ENCODE measurements at places on chromosomes 4 and X.

DNA sequence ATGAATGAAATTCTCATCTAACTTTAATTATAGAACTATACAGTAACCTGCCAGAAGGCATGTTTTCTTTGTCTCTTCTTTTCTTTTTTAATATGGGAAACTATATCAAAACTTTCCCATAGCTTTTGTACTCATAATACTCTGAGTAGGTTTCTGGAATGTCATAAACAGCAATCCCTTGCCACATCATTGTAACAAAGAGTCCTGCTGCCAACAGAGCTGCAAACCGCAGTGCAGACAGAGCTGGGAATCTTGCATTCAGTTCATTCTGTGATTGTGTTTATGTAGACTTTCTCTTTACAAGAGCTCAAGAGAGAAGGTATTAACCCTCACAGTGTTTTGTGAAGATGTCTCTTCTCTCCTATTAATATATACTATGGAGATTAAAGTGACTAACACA, 304.4 kb upstream of the SLIT2 start:
- DNase-seq: no peak

DNA sequence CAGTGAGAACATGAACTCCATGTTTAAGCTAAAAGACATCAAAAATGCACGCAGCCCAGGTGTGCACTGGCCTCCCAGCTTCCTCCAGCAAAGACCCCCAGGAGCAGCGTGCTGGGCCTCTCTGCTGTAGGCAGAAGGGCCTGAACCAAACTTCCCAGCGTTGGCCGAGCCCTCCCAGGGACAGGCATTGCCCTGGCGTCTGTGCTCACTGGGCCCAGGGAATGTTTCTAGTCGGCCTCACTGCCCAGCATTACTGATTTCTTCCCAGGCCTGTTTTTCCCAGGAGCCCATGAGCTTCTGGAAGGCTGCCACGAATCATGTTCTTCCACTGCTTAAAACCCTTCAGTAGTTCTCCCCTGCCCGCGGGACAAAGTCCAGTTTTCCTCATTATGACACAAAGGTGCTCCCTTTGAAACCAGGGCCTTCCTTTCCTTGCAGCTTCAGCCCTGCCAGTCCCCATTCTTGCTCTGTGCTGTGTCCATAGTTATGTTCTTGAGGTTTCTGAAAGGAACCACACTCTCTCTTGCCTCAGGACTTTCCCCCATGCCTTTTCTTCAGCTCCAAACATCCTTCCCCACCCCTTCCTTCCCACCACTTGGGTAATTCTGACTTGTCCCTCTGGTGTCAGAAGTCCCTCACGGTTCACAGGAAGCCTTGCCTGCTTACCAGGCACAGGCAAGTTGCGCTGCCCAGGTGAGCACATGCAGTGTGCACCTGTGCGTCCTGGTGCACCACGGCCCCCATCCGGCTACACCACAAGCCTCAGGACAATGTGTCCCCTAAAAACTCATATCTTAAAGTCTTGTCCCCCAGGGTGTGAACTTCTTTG, 93.4 kb upstream of the ENPP6 start:
- DNase-seq: no peak

DNA sequence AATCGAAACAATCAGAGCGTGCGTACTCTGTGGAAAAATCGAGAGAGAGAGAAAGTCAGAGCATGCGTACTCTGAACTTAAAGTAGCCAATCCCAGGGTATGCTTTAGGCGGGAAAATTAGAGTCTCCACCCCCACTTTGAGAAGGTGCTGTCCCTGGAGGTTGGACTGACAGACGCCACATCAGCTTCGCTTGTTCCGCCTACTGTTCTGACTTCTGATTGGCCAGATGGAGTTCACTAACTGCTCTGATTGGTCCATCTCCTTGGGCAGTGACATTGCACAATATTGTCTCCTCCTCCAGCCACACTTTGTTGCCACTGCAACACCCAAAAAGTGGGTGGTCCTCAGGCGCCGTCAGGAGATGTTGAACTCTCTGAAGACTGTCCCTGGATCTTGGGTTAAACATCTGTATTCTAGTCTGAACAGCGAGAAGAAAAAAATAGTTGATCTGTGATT, at the start of gene SSX5:
SSX5 (minus strand) TSS at position 51 of the 457 bp plus-strand sequence. CDS start 1,437 bp downstream, outside the sequence.
- no peak for DNase-seq

DNA sequence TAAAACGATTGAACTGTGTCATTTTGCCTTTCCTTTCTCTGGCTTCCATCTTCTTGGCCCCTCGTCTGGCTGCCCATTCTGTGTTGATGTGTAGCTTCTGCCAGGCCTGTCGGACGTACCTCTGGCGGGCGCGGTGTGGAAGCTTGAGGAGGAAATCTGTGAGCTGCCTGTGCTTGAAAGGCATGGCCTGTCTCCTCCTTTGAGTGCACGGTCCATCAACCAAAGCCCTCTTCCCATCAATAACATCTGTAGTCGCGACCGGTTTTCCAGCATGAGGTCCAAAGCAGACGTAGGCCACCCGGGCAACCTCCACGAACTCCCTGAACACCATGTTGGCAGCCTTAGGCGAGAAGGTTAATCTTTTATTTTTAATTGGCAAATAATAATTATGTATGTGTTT, 202.7 kb downstream of the CRLF2 start:
- no peak for DNase-seq

DNA sequence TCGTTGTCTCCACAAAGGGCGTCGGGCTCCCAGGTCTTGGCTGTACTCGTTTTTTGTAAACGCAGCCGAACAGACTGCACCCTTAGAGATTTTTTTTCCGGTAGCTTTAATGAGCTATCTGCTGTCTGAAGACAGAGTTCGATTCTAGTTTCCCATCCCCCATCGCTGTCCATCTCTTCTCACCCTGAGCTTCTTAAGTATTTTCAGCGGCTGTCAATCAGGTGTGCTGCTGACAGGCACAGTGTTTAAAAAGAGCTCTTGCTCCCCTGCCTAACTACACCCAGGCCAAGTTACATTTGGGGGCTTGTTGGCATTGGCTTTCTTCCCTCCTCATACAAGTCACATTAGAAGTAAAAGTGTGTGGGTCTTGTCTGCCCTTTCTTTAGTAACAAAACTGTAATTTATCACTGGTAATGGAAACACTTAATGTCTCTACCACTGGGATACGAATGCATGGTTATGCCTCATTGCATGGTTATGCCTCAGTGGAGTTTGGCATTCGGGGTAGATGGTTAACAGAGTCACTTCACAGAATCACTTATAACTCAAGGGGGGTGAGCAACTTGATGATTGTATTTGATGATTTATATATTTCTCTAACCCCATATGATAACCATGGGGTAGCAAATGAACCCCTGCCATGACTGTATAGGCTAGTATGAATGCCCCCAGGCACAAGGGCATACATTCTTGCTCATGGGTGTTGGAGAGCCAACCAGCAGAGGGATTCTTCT, 1.4 kb upstream of the ARHGAP6 start:
- DNase-seq: no peak

DNA sequence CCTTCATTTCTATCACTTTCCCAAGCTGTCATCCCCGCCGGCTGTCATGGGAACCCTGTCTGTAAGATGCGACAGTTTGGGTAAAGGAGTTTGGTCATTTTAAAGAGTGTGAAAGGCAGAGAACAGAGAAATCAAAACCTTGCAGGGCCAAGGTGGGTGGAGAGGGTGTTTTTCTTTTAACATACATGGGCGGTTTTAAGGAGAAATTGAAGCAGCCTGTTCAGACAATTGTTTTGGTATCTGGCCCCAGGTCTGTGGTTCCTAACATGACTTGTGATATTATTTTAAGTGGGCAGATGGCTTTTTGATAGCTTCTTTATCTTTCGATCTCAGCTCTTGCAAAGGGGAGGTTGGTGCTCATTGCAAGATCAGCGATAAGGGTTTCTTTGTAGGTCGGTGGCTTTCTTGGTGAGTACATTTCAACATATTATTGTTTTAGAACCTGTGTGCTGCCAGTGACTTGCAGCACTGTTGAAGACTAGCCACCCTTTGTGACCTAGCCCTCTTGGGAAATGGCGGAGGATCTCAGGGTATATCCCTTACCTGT, 3.7 kb downstream of the PPP1R3F start:
- DNase-seq: no peak

DNA sequence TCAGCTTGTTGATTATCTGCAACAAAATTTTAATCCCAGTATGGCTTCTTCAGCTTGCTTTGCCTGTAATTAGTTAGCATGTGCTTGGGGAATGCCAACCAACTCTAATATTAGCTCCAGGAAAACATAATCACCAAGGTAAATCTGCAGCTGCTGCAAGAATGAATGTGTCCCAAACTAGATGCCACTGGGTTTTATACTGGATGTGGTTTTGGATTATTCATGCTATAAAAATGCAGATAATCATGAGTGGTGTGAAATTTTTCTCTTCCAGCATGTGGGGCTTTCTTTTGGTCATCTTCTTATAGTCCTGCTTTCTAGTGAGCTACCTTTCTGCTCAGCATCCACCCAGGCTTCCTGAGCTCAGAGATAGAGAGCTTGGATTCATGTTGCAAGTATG, 295.9 kb upstream of the CASK start:
- no peak for DNase-seq

GRCh38 chr4:163748449-163748848, 254.0 kb downstream of the TMA16 start:
- no peak for DNase-seq

GRCh38 chrX:55758033-55758432, 40.5 kb downstream of the RRAGB start:
- no peak for DNase-seq

DNA sequence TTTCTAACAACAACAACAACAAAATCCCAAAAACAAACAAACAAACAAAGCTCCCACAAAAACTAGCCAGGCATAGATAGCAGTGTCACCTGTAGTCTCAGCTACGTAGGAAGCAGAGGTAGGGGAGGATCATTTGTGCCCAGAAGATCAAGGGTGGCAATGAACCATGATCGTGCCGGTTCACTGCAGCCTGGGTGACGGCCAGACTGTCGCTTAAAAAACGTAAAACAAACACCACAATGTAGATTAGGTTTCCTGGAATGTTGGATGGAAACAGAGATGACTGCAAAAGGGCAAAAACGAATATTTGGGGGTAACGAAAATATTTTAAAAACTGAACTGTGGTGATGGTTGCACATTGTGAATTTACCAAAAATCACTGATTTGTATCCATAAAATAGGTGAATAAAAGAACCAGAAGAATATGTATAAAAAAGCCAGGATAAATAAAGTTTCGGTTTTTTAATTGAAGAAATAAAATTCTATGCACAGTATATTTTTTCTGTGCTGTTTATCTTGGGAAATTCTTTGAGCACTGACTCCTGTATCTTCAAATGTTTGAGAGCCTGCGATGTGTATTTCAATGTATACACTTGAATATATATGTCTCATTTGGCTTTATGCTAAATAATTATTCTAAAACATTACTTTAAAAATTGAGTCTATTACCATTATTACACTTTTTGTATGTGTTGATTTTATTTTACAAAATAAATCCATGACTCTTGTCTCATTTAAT, 1477.0 kb downstream of the PCDH7 start:
- no peak for DNase-seq

DNA sequence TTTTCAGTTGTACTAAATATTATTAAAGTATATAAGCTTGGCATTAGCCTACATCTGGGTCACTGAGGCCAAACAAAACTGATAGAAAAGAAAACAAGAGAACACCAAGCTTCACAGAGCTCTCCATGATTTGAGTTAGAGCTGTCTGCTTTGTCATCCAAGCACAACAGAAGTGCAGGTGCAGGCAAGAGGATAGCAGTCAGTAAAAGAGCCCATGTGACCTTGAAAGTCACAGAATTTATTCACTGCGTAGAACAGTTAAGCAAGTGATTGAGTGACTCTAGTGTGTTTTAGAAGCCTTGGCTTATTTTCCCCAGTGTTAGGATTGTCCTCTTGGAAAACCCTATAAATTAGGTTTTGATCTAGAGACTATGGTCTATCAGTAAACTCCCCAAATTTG, 49.4 kb upstream of the PRDM5 start:
- DNase-seq: no peak

GRCh38 chr4:74088396-74088795, 10.6 kb downstream of the CXCL2 start:
- DNase-seq: no peak

GRCh38 chr4:55397520-55398321, 2.0 kb downstream of the TMEM165 start:
- no peak for DNase-seq

GRCh38 chr4:158067646-158068045, 105.2 kb downstream of the GASK1B start:
- DNase-seq: no peak

GRCh38 chrX:109954333-109954732, 48.6 kb upstream of the TMEM164 start:
- DNase-seq: no peak

GRCh38 chr4:26874110-26874509, 13.5 kb downstream of the STIM2 start:
- DNase-seq: no peak

DNA sequence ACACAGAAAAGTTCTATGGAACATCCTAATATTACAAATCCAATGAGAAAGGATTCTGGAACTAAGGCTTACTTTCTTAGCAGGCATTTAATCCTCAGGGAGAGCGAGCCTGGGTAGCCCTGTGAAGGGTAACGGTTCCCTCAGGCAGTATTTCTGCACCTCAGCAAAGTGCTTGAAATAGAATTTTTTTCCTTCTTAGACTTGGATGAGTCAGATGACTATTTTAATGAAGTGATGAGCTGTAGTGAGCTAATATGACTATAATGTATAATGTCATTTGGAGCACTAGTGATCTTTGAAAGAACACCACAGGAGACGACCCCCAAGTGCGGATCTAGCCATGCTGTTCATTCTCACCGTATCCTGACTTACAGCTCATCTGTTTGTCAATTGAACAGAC, 493.0 kb upstream of the FAM241A start:
- no peak for DNase-seq

DNA sequence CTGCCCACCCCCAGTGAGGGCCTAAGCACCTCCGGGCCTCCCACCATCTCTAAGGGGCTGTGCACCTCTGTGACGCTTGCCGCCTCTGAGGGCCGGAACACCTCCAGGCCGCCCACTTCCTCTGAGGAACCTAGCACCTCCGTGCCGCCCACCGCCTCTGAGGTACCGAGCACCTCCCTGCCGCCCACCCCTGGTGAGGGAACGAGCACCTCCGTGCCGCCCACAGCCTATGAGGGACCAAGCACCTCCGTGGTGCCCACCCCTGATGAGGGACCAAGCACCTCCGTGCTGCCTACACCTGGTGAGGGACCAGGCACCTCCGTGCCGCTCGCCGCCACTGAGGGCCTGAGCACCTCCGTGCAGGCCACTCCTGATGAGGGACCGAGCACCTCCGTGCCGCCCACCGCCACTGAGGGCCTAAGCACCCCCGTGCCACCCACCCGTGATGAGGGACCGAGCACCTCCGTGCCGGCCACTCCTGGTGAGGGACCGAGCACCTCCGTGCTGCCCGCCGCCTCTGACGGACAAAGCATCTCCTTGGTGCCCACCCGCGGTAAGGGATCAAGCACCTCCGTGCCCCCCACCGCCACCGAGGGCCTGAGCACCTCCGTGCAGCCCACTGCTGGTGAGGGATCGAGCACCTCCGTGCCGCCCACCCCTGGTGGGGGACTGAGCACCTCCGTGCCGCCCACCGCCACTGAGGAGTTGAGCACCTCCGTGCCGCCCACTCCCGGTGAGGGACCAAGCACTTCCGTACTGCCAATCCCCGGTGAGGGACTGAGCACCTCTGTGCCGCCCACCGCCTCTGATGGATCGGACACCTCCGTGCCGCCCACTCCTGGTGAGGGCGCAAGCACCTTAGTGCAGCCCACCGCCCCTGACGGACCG, 977 bp downstream of the MAGEE1 start:
- DNase-seq: peak; percentile 24

Data from stimulated activated CD4-positive, alpha-beta T cell treated with anti-CD3 and anti-CD28 coated beads, Interleukin-12 subunit alpha, Interleukin-12 subunit beta, amount 100 ng/mL, for 4 hours (primary cell).